ENCODE measurements at places on chromosomes 1 and 21.

GRCh38 chr1:31759298-31760023, 4.7 kb downstream of the ADGRB2 start:
- no peak for DNase-seq

GRCh38 chr1:30895382-30895943, 13.1 kb downstream of the SDC3 start:
- DNase-seq: no peak

DNA sequence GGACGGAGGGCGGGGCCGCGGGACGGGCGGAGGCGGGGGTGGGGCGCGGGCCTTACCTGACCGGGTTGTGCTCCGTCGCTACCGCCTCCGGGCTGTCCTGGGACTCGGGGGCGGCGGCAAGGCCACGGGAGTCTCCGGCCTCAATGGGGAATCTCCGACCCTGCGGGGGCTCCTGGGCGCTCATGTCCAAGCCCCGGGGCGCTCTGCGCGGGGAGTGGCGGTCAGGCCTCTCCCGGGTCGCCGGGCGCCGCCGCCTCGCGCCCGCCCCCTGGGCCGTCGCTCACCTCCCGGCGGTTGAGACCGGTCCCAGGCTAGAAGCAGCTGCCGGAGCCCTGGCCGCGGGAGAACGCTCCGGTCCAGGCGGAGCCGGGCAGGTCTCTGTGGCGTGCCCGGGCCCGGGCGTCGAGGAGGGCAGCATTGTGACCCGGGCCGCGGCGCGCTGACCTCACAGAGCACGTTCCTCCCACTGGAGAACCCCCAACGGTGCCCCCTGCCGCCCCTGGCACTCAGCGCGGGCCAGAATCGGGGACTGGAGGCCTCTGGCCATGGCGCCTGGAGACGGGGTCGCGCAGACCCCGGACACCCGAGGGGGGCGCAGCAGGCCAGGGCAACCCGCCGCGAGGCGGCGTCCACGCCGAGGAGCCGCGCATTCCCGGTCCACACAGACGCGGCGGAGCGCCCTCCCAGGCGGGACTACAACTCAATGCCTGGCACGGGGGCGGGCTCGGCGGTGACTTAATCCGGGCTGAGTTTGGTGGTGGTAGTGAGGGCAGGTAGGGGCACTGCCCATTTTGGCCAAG, 411 bp downstream of the FAM229A start:
- DNase-seq: no peak

GRCh38 chr1:152473887-152474537, 36.6 kb upstream of the LCE5A start:
- DNase-seq: peak; percentile 13

GRCh38 chr1:204872262-204872881, 1.7 kb downstream of the NFASC start:
- peak; percentile 43 for DNase-seq

DNA sequence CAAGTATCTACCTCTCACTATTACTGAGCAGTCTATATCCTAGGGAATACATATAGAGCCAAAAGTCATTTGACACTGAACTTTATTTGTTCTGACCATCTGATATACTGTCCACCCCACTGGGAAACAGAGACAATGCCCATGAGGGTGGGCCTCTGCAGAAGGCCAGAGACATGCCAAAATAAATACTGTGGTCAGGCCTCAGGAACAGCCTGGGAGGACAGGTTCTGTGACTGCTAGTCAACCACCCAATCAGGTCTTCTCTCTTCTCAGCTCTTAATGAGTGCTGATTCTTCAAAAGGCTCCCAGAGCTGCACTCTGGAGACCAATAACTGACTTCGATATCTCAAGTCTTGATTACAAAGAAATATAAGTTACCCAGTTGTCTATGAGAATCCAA, 5.5 kb upstream of the ANKRD35 start:
- no peak for DNase-seq

- no peak for DNase-seq
Observed at GRCh38 chr1:39282537-39283216, 78.2 kb downstream of the MACF1 start.

DNA sequence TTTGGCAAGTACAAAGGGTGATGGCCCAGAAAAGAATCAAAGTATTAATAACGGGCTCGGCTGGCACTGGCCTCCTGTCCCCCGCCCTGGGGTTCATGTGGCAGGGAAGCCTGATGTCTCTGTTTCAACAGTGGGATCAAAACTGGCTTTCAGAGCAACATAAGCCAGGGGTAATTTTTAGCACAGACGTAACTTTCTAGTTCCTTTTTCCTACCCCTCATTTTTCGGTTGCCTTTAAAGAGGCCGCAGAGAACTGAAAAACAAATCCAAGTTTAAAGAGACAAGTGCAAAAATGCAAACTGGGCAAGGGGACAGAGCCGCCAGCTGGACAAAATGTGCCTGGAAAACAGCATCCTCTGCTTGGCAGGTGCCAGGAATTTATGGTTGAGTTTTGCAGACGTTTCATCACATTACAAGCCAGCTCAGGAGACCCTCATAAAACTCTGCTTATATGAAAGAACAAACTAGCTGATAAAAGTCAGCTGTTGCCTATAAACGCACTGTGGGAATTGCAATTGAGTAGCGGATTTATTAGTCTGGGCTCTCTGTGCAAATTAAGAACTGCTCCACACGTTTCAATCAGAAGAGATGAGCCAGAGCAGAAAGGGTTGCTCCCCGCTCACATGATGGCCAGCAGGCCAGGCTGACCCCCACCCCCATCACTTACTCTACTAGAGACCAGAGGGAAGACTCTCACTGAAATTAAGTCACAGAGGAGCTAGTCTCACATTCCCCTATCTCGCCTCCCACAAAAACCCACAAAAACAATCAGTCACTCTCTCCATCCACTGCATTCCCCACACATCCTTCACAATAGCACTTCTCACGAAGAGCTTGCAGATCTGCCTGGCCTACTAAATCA, 15.8 kb upstream of the CDCA8 start:
- no peak for DNase-seq

GRCh38 chr1:112322983-112323678, 72.9 kb upstream of the CTTNBP2NL start:
- DNase-seq: no peak

DNA sequence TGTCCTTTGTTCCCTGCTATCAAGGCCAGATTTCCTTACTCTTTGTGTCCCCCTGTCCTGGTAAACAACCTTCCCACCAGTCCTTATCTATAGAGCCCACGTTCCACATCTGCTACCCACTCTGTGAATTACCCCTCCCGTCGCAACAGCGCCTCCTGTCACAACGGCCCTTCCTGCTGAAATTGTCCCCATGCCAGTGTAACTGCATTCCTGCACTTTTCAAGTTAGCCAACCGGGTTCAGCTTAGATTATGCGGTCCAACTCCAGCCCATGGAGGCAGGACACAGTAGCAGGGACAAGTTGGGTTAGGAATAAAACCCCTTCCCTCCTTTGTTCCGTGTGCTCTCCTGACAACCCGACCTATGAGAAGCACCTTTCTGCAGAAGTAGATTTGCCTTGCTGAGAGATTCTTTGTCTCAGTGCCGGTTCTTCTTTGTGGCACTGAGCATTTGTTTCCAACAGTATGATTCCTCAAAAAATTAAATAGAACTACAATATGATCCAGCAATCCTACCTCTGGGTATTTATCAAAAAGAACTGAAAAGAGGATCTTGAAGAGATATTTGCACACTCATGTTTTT, 180.3 kb downstream of the PTBP2 start:
- no peak for DNase-seq

DNA sequence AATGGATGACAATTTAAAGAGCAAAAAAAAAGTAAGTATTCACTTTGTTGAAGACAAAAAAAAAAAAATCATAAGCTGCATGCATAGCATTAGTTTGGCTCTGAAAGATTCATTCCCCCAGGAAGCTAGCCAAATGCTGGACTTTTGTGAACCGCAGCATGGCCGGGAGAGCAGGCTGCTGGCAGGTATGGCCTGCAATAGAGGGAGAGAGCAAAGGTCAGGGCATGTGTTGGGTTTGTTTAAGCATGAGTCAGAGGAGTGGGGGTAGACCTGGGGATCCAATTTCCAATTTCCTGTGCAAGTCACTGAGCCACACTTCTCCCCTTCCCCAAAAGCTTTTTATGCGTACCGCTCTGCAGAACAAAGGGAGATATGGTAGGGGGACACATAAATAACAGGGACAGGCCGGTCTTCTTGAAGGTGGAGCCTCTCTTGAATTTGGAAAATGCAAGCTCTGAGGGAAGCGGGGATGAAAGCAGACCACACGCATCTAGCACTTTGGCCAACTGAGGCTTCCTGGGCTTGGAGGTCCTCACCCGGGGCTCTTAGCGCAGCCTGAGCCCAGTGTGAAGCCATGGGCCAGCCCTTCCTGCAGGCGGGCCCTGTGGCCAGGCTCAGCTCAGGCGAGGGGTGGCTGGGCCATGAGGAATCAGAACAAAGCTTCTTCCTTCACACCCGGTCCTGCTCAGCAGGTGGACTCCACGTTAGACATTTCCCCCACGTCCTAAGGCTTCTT, 171.1 kb downstream of the TOMM20 start:
- peak; percentile 73 for DNase-seq

- no peak for DNase-seq
Observed at GRCh38 chr1:213138391-213138790, 87.3 kb downstream of the RPS6KC1 start.

- no peak for DNase-seq
Observed at GRCh38 chr1:19331262-19331878, 19.2 kb downstream of the SLC66A1 start.

DNA sequence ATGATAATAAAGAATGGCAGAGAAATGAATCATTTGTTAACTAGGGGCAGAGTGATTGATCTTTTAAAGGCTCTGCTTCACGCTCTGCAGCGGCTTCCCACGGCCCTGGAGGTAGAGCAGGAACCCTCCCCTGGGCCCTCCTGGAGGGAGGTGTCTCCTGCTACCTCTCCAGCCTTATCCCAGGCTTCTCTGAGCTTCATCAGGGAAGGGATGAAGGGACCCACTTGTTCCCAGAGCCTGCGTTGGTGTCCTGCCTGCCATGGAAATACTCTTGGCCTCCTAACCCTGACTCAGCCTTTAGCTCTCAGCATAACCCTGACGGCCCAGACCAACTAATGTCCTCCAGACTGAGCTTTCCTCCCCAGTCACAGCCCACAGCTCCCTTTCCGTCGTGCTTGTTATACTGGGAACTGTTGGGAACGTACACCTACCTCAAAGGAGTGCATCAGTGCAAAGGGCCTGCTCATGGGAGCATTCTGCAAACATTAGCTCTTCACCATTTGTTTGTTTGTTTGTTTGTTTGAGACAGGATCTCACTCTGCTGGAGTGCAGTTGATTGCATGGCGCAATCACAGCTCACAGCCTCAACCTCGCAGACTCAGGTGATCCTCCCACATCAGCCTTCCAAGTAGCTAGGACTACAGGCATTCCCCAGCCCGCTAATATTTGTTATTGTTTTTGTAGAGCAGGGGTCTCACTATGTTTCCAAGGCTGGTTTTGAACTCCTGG, 17.4 kb upstream of the HNRNPU start:
- no peak for DNase-seq

DNA sequence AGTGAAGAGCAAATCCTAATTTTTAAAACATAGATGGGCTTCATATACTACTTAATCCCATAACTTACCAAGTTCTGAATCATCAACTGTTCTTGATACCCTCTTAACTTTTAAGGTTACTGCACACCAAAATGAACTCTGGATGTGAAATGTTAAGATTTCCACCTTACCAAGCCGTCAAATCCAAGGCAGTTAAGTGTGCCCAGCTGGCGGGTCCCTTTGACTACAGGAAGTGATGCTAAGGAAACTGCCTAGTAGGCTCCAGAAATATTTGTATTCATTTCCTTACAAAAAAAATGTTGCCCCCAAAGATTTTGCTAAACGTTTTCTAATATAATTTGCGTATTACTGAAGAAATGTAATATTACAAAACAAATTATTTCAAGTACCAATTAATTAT, 10.7 kb downstream of the NRIP1 start:
- no peak for DNase-seq

DNA sequence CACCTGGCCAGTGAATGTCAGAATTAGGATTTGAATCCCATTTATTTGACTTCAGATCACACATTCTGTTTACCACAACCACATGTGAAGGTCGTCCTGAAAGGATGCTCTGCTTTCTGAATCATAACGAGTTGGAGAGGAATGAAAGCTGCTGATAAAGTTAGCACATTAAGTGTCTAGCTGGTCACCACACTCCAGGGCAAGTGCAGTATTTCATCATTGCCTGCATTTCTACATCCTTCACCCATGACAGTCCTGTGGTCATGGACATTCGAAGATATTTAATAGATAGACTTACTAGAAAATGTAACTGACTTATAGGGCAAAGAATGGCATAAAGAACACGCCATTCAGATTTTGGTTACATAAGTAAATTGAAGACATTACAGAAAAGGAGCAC, 52.7 kb upstream of the ST6GALNAC3 start:
- DNase-seq: no peak

DNA sequence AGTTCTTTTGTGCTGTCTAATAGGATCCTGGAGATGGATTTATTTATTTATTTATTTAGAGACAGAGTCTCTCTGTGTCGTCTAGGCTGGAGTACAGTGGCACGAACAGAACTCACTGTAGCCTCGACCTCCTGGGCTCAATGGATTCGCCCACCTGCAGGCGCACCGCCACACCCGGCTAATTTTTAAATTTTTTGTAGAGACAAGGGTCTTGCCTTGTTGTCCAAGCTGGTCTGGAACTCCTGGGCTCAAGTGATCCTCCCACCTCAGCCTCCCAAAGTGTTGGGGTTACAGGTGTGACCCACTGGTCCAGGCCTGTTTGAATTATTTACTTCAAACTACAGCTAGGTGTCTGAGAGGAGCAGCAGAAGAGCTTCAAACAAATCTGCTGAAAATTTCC, 9.6 kb upstream of the SPEN start:
- no peak for DNase-seq

DNA sequence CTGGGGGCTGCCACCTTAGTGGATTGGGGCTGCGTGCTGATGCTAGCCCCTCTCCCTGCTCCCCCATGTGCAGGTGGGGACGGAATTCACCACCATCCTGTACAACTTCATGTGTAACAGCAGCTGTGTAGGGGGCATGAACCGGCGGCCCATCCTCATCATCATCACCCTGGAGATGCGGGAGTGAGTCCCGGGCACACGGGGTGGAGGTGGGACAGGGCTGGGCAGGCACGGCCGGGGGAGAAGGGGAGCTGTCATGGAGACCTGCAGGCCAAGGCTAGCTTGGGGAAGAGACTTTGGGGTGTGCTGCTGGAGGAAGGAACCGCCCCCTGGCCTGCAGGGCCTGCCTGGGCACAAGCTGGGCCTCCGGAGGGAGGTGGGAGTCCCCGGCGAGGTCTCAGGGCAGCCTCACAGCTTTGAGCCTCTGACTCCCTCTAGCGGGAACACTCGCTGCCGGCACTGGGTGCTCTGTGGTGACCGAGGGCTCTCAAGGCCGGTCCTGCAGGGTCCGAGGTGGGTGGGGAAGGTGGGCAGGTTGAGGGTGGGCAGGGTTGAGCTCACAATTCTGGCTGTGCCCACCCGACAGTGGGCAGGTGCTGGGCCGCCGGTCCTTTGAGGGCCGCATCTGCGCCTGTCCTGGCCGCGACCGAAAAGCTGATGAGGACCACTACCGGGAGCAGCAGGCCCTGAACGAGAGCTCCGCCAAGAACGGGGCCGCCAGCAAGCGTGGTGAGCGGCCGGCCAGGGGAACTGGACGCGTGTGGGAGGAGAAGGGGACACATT, 25.0 kb upstream of the CCDC27 start:
- no peak for DNase-seq
